CD14-positive monocyte (primary cell): ENCODE measurements at places on chromosomes 11 and 22.

- no peaks in the 10 kb centered on the region for H3K4me1 ChIP-seq
- H3K36me3 ChIP-seq, result no peaks in the 10 kb centered on the region
- no peaks in the 10 kb centered on the region for H3K27me3 ChIP-seq
- DNase-seq, result no peak
- no peak overlapping the region for H3K27ac ChIP-seq
- H3K4me3 ChIP-seq, result no peak overlapping the region
Observed at GRCh38 chr11:36193290-36193619, 96.0 kb downstream of the COMMD9 start.

DNA sequence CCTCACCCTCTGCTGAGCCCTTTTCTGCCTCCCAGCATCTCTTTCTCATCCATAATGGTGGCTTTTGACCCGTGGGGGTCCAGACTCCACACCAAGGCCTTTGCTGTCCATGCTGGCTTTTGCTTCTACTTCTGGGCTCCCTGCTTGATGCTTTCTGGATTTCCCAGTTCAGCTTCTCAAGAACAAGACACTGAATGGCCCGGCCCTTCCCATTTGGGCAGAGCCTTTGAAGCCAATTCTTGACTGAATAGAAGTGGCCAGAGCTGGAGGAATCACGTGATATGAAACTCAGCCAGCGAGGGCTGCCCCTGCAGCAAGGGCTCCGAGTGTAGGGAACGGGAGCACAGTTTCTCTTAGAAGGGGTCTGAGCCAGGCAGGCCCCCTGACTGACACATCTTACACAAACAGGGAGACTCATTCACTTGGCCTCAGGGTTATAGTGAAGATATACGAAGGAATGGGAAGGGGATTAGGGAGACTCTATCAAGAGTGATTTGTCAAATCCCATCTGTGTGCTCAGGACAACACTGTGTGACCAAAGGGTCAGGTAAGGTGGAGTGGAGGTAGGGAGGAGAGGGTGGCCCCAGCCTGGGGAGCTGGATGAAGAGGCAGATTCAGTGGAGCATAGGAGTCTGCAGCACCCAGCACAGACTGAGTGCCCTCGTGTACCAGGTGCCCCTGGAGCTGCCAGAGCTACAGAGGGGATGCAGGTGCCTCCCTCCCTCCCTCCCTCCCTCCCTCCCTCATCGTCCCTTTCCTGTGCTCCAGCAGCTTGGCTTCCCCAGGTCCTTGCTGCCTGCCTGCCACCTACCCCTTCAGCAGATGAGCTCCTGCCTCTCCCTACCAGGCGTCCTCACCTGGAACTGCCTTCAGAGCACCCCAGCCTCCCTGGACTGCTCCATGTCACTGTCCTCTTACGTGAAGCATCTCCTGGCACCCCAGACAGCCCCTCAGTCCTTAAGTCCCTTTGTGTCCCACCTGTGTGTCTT, 106.0 kb downstream of the TRIM29 start:
- DNase-seq, result no peak
- H3K36me3 ChIP-seq, result no peaks in the 10 kb centered on the region
- H3K27me3 ChIP-seq, result no peaks in the 10 kb centered on the region
- no peak overlapping the region for H3K4me3 ChIP-seq
- no peaks in the 10 kb centered on the region for H3K4me1 ChIP-seq

- no peak overlapping the region for H3K27ac ChIP-seq
- H3K4me3 ChIP-seq, result no peak overlapping the region
- H3K36me3 ChIP-seq, result peaks cover 7% of the 10 kb centered on the region
- DNase-seq, result peak; percentile 5
Observed at GRCh38 chr22:21984793-21985192, 2.2 kb upstream of the TOP3B start.

GRCh38 chr11:88484873-88485621, 147.5 kb upstream of the CTSC start:
- no peaks in the 10 kb centered on the region for H3K27me3 ChIP-seq
- H3K4me1 ChIP-seq, result no peaks in the 10 kb centered on the region
- H3K27ac ChIP-seq, result no peak overlapping the region
- peak; percentile 55 for DNase-seq
- H3K4me3 ChIP-seq, result no peak overlapping the region
- H3K36me3 ChIP-seq, result no peaks in the 10 kb centered on the region

GRCh38 chr22:31906086-31906485, 38.2 kb upstream of the YWHAH start:
- DNase-seq, result no peak
- H3K27me3 ChIP-seq, result no peaks in the 10 kb centered on the region
- no peaks in the 10 kb centered on the region for H3K4me1 ChIP-seq
- peaks cover 38% of the 10 kb centered on the region for H3K36me3 ChIP-seq
- no peak overlapping the region for H3K4me3 ChIP-seq
- no peak overlapping the region for H3K27ac ChIP-seq

DNA sequence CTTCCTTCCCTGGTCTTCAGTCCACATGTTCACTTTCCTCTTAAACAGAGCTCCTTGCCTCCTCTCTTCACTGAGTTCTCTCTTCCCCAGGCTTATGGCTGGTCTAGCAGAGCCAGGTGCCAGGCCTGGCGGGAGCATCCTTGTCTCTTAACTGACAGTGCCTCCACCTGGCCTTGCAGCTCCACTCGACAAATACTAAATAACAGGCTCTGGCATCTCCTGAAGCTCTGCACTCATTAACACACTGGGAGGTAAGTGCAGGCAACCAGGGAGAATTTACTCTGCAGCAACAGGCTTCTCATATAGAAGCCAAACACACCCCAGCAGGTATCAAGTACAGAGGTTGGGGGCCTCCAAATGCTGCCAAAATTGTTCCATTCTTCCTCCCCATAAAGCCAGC, 438.1 kb downstream of the SOX6 start:
- H3K36me3 ChIP-seq, result no peaks in the 10 kb centered on the region
- no peaks in the 10 kb centered on the region for H3K27me3 ChIP-seq
- H3K27ac ChIP-seq, result no peak overlapping the region
- no peaks in the 10 kb centered on the region for H3K4me1 ChIP-seq
- DNase-seq, result no peak

GRCh38 chr11:45383224-45383623, 97.1 kb upstream of the SYT13 start:
- H3K4me3 ChIP-seq, result no peak overlapping the region
- H3K27ac ChIP-seq, result no peak overlapping the region
- peaks cover 12% of the 10 kb centered on the region for H3K4me1 ChIP-seq
- peaks cover 3% of the 10 kb centered on the region for H3K27me3 ChIP-seq
- no peak for DNase-seq

DNA sequence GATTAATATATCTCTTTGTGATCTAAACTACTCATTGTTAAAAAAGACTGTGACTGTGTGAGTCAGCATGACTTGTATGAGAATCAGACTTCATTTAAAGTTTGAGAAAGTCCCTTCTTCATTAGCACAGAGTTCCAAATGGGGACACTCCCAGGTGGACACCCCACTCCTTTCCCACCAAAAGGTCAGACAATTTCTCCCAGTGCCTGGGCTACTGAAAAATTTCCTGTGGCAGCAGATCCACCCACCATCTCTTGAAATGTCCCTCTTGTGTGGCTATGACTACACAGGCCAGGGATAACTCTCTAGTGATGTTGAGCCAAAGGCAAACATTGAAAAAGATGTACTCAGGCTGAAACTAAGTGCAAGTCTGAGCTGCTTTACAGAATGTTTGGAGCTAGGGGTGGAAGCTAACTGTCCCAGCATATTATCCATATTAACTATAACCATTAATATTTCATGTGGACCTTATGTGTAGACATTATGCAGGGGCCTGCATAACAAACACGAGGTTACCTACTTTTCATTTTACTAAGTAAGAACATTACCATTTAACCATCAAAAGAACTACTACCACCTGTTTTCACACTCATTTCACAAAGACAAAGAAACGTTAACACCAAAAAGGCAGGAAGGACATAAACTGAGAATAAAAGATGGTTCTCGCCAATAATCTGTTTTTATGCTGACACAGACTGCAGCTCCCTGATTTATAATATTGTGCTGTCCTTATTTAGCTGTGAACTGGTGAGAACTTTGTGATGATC, 44.8 kb downstream of the MMP20 start:
- H3K4me1 ChIP-seq, result peaks cover 24% of the 10 kb centered on the region
- no peak for DNase-seq
- no peaks in the 10 kb centered on the region for H3K36me3 ChIP-seq
- no peak overlapping the region for H3K27ac ChIP-seq
- H3K4me3 ChIP-seq, result no peak overlapping the region

DNA sequence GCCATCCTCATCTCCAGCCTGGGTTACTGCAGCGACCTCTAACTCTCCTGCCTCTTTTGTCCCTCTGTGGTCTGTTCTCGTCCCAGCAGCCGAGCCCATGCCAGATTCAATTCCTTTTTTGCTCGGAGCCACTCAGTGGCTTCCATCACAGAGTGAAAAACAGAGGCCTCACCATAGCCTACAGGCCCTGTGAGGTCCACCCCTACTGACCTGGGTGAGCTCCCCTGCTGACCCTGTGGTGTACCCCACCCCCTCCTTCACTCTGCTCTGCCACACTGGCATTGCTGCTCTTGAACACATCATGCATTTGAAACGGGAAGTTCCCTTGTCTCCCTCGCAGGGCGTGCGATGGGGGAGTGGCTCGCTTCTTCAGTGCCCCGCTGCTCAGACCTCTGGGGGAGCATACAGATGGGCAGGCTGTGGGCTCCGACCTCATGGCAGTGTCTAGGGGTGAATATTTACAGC, 2.1 kb downstream of the AIP start:
- H3K4me1 ChIP-seq, result peaks cover 44% of the 10 kb centered on the region
- peak overlapping the region; percentile 80 for H3K4me3 ChIP-seq
- H3K27ac ChIP-seq, result peak overlapping the region; percentile 36

- no peaks in the 10 kb centered on the region for H3K27me3 ChIP-seq
- no peaks in the 10 kb centered on the region for H3K4me1 ChIP-seq
- H3K36me3 ChIP-seq, result no peaks in the 10 kb centered on the region
- no peak overlapping the region for H3K27ac ChIP-seq
Observed at GRCh38 chr11:1438261-1438966, 48.2 kb downstream of the MOB2 start.
